ENCODE measurements at places on chromosomes 2 and 18.

- no peak for DNase-seq
Measured at GRCh38 chr18:5464251-5464650, 79.5 kb downstream of the EPB41L3 start.

DNA sequence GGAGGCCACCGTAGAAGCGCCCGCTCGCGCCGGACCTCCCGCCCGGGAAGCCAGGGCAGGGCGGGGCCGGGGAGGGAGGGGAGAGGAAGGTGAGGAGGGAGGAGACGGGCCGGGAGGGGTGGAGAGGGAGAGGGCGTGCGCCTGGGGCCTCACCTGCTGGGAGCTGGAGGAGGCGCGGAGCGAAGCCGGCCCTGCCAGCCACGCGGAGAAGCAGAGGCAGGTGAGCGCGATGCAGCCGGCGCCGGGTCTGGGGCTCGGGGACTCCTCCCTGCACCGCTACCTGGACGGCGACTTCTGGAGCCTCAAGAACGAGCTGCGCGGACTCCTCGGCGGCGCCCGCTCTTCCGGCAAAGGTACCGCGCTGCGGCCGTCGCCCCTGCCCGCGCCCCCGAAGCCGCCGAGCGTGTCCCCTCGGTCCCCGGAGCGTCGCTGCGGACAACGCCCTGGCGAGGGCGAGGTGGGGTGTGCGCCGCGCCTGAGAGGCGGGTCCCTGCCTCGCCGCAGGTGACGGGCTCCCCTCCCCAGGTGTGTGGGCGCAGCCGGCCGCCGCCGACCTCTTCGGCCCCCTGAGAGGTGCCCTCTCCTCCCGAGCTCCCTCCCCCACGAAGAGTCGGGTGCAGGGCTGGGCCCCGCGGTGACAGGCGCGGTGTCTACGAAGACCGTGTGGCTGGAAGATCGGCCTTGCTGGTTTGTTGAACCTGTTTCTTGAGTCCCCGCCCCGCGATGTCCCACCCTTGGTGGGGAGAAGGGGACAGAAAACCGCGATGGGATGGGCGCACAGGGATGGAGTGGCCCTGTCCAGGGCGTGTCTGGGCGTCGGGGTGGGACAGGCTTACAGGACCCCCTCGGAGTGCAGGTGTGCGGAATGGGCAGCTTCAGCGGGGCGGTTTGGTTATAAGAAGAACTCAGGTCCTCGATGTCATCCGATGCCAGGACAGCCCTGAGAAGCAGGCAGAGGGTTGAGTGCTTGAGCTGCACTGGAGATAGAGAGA is at the start of gene ACOXL:
Gene ACOXL (plus strand): TSS at position 152 of the 992 bp plus-strand sequence. CDS start 35,817 bp downstream, outside the sequence.
- DNase-seq: no peak

DNA sequence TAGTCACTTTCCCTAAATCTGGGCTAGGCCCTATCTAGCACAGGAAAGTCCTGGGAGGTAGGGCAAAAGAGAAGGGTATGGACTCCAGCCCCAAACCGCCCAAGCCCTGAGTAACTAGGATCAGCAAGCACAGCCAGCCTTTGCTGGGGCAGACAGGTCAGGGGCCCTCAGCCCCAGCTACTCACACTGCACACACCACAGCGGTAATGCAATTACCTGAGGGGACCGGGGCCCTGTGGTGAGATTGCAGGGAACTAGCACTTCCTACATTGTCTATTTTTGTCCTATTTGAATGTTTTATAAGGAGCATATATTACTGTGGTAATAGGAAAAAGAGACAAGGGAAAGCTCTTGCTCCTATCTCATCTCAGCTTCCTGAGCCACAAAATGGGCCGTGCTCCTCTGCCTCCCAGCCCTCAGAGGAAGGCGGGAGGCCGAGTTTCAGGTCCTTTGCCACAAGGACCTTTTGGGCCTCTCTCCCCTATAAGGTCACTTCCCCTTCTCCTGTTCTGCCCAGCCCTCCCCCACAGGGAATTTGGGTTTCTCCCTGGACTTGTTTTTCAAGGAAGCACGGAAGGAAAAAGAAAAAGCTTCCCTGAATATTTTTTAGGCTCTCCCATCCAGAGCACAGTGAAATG is 20.5 kb downstream of the RAB11FIP5 start:
- no peak for DNase-seq

GRCh38 chr18:62371436-62371835 is 46.3 kb downstream of the TNFRSF11A start:
- DNase-seq: no peak

DNA sequence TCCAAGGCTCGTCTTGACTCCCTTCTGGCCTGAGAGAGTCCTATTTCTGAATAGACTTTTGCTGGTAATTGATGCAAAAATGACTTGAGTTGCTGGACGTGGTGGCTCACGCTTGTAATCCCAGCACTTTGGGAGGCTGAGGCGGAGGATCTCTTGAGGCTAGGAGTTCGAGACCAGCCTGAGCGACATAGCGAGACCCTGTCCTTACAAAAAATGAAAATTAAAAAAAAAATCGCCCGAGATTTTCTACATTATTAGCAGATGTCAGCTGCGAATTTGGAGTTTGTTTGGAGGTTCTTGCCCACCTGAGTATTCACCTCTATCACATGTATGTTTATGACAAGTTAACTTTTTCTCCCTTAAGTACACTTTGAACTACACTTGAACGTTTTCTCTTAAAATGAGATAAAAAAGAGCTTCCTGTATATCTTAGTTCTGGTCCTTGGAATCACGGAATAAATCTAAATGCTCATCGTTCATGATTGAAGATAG is 471 bp upstream of the C2orf42 start:
- DNase-seq: no peak

DNA sequence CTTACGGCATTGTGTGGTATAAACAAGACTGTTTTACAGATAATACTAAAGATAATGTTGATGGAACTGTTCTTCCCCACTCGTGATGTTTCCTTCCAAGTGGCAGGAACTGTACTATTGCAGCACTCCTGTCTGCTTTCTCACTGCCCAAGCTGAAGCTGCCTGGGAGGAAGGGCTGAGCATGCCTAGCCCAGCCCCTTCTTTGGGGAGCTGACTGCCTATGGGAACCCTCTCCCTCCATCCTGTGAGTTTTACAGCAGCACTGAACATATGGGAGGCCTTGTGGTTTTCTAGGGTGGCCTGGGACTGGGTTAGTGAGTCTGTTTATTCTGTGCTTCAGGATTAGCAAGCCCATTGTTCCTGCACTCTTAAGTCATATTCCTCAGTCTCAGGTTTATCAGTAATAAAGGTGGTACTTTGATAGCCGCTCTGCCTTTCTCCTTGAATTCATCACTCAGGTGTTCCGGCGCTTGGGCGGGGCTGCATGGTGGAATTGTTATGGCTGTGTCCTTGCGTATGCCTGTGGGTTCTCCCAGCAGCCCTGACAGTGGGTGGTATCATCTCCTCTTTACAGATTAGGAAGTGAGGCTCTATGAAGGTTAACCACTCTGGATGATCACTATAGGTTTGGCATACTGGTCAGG is 379.7 kb downstream of the PTPRM start:
- DNase-seq: no peak

DNA sequence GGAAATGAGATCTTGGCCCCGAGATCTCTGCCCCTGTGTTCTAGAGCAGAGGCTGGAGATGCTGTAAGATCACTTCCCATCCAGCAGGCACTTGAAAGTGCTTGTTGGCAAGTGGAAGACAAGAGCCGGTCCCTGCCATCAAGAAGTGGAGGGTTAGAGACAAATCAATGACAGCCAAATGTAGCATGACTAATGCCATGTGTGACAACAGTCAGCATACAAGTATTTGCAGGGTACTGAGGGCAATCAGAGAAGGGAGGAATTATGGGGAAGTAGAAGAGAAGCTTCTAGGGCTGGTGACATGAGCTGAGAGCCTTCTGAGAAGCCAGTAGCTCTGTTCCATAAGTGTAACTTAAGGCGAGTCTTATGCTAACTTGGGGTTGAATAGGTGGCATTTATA is 58.6 kb downstream of the TMEM17 start:
- DNase-seq: no peak

DNA sequence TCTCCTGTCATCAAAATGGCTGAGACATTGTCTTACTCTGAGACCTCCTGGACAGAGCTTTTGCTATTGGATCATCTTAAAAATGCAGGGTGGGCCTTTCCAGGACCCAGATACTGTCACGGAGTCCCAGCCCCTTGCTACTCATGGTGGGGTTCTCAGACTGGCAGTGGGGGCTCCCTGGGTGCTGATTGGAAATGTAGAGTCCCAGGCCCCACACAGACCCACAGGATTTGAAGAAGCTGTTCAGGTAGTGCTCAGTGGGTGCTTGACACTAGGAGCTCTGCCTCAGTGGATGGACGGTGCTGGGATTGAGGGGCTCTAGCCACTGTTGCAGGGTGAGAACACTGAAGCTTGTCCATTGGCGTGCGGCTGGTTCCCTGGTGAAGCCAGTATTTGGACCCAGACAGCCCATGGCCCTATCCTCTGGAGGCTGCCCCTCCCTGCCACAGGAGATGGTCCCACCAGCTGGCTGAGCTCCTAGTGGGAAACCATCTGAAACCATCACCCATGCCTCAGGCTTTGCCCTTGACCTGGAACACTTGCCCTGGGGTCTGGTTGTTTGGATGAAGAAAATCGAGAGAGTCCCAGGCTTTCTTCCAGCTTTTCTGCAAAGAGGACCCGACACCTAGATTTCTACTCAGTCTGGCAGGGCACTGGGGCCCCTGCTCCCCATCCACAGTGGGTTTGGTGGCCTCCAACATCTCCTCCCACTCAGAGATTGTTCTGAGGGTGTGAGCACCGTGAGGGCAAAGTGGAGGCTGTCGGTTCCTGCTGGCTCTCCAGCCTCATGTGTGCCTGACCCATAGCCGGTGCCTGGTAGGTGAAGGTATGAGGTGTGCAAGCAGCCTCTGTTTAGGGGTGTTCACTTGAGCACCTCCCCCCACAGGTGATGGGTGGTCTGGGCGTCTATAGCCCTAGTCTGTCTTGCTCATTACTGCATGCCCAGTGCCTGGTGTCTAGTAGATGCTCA is 30.1 kb downstream of the MROH2A start:
- no peak for DNase-seq

DNA sequence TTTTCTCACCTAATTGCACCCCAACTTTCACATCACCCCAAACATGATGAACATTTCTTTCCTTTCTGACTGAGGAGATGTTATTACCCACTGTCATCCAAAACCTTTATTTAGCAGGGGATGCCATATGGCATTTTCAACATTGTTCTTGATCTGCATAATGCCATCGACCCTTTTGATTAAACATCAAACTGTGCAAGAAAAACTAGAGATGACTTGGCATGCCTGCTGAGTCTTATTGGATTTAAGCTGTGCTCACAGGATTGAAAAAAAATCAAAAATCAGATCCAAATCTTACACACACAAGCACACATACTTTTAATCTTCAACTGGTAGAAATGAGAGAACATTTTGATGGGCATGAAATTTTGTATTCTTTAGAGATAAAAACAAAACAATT is 536.0 kb downstream of the TMX3 start:
- no peak for DNase-seq

DNA sequence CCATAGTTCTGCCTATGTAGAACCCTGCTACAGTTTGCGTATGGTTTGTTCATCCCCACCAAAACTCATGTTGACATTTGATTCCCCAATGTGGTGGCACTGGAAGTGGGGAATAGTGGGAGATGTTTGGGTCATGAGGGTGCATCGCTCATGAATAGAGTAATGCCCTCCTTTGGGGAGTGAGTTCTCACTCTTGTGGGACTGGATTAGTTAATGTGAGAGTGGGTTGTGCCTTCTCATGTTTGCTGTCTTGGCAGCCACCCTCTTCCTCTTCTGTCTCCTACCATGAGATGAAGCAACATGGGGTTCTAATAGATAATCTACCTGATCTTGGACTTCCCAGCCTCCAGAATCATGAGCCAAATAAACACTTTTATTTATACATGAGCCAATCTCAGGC is 237.2 kb upstream of the APCDD1 start:
- DNase-seq: no peak

GRCh38 chr2:134791616-134792015 is 46.8 kb upstream of the ACMSD start:
- no peak for DNase-seq

DNA sequence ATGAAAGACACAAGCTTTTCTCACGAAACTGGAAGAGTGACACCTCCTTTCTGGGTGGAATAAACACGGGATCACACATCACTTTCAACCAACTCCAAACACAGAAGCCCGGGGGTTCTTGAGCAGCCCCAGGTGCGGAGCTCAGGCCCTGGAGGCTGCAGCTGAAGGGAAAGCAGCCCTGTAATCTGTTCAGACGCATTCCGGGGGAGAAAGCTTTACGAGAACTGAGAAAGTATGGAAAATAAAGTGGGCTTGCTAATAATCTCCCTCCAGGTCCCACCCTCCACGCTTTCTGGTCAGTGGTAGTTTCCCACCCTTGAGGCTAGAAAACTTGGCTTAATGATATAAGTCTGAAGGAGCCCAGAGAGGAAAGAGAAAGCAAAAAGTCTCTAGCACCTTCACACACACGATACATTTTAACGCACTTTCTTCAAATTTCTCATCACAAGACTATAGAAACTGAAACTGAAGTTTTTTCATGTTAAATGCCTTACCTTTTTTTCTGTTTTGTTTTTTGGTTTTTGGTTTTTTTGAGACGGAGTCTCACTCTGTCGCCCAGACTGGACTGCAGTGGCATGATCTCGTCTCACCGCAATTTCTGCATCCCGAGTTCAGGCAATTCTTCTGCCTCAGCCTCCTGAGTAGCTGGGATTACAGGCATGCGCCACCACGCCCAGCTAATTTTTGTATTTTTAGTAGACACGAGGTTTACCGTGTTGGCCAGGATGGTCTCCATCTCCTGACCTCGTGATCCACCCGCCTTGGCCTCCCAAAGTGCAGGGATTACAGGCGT is 141.3 kb downstream of the AFF3 start:
- no peak for DNase-seq

- no peak for DNase-seq
Measured at GRCh38 chr2:138182250-138182936, 218.1 kb downstream of the HNMT start.

GRCh38 chr2:5691221-5691984 is 781 bp upstream of the SOX11 start:
- DNase-seq: no peak

DNA sequence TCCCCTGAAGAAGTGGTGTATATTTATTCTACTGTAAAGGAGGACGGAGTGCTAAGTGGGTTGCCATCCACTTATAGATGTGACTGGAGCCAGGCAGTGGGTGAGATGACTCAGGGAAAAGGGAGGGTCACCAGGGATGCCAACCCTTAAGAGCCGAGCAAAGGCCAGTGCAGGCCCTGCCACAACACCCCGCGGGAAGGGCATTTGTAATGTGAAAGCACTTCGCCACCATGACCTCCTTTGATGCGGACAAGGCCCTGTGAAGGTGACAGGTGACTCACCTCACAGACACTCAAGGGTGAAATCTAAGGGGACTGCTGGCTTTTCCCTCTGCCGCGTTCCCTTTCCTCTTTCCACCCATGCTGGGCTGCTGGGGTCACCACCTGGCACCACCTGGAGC is 50.2 kb upstream of the MRPL33 start:
- DNase-seq: no peak

DNA sequence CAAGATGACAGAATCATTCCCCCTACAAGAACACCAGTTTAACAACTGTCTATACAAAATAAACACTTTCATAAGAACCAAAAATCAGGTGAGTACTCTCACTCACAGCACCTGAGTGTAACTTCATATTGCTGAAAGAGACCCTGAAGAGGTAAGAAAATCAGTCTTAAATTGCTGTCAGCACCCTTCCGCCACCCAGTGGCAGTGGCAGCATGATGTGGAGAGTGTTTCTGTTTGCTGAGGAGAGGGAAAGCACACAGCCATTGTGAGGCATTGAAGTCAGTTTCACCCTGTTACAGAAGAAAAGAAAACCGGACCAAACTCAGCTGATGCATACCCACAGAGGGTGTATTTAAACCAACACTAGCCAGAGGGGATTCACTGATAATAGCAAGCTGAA is 1240.8 kb upstream of the CRIM1 start:
- DNase-seq: no peak

Measured in suprapubic skin (tissue), 4 donors.